ENCODE measurements at places on chromosomes 2 and 18.

GRCh38 chr2:191604154-191604553 lies 73.8 kb upstream of the NABP1 start:
- DNase-seq, result no peak

GRCh38 chr2:164664070-164664469 lies 42.8 kb upstream of the GRB14 start:
- no peak for DNase-seq

- no peak for DNase-seq
Observed at GRCh38 chr2:220785178-220785577, 786.9 kb downstream of the EPHA4 start.

GRCh38 chr2:154189953-154190352 lies 318.2 kb downstream of the GALNT13 start:
- no peak for DNase-seq

GRCh38 chr18:27931535-27931934 lies 245.4 kb downstream of the CDH2 start:
- DNase-seq, result no peak

DNA sequence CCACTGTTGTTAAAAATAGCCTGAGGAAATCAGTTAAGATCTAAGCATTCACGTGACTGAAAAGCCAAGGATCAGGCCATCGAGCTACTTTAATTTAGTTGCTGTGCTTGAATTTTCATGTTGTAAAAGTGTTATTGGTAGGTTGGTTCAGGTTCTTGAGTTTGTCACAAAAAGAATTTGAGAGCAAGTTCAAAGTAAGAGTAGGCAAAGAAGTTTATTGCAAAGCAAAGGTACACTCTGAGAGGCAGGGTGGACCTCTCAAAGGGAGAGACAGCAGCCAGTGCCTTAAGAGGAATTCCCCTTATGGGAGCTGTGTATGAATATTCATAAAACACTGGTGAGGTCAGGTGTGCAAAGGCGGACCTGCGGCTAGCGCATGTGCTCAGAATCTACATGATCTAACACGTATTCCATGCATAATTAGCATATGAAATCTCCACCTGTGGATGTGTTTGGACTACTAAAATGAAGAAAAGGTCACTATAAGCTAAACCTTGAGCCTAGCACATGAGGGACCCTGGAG lies 236.5 kb downstream of the NDUFA10 start:
- no peak for DNase-seq

DNA sequence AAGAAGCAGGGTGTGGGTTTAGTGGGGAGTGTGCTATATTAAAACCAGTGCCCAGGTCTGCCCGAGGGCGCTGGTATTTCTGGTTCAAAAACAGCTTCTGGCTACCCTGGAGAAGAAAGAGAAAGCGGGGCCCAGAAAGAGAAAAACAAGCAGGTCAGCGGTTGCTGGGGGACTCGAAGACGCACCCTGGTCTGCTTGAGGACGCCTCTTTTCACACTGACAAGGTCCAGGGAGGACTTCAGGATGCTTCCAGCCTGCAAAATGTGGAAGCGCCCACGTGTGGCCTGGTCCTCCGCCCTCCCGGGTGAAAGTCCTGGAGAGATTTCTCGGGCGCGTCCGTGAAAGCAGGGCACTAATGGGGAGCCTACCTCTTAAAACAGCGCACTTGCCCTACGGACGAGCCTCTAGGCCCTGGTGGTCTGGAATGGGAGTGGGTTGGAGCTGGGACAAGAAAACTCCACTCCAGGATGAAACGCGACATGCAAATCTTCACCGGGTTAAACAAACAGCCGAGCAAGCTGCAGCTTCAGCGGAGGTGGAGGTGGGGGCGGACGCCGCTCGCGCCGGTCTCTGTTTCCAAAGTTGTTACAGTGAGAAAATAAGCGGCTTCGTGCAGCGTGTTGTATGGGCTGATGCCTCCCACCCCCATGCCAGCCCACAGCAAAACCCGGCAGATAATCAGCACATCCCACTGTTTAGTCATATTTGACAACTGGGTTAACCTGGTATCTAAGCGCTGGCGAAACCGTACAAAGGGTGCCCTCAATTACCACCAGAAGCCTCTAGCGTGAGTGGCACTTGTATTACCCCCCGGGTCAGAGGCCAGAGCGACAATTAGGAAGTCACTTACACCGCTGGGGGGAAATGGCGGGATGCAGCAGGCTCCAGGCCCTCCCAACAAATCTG lies 1.1 kb upstream of the SP9 start:
- peak; percentile 68 for DNase-seq

- DNase-seq, result no peak
Observed at GRCh38 chr2:12270876-12271588, 445.7 kb upstream of the TRIB2 start.

- no peak for DNase-seq
Observed at GRCh38 chr2:153890576-153890975, 18.9 kb downstream of the GALNT13 start.

GRCh38 chr2:55093381-55093780 lies 43.1 kb upstream of the RTN4 start:
- no peak for DNase-seq

DNA sequence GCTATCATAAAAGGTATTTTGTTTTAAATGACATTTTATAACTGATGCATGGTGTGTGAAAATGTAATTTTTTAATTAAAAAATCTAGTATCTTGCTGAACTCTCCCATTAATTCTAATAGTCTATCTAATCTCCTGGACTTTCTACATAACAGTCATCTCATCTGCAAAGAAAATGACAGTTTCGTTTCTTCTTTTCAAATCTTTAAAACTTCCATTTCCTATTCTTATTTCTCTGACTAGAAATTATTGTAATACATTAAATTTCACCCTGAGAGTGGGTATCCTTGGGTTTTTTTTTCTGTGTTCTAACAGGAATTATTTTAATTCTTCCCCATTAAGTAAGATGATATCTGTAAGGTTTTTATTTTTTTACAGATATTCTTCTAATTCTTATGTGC lies 120.1 kb downstream of the KCNF1 start:
- DNase-seq, result no peak

- peak; percentile 89 for DNase-seq
Observed at GRCh38 chr18:111306-112014, 46.9 kb upstream of the USP14 start.

GRCh38 chr2:162556996-162557395 lies 213.1 kb downstream of the GCA start:
- DNase-seq, result no peak

GRCh38 chr2:158766524-158766923 lies 28.6 kb upstream of the DAPL1 start:
- DNase-seq, result no peak

DNA sequence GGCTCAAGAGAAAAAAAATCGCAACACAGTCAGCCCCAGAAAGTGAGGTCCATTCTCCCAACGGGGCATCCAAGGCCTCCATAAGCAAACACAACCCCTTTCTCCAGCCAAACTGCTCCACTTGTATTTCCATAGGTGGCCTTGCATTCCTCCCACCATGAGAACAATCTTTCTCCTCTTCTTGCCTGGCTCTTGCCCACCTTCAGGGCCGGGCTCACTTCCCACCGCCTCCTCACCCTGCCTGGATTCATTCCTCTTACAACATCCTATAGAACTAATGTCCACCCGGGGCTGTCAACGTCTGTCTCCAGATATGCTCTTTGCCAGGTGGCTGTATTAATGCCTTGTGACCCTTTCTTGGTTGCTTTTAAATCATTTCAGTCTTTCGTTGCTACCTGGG lies 124.5 kb downstream of the SMAD7 start:
- no peak for DNase-seq

DNA sequence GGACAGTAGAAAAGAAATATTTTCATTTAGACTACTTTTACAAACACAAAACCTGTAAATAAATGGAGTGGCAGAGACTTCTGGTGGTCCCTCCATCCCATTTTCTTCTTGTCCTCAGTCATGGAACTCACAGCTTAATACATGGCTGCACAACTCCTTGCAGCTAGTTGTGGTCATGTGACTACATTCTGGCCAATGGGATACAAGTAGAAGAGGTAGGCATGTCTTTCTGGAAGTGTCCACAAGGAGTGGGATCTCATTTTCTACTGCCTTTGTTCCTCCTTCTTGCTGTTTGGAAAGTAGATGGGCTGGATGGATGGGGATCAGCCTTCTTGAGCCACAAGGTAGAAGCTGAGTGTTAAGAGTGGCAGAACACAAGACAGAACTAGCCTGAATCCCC lies 555.8 kb downstream of the SATB2 start:
- no peak for DNase-seq

- DNase-seq, result no peak
Observed at GRCh38 chr2:45646289-45646688, 5.2 kb upstream of the PRKCE start.

DNA sequence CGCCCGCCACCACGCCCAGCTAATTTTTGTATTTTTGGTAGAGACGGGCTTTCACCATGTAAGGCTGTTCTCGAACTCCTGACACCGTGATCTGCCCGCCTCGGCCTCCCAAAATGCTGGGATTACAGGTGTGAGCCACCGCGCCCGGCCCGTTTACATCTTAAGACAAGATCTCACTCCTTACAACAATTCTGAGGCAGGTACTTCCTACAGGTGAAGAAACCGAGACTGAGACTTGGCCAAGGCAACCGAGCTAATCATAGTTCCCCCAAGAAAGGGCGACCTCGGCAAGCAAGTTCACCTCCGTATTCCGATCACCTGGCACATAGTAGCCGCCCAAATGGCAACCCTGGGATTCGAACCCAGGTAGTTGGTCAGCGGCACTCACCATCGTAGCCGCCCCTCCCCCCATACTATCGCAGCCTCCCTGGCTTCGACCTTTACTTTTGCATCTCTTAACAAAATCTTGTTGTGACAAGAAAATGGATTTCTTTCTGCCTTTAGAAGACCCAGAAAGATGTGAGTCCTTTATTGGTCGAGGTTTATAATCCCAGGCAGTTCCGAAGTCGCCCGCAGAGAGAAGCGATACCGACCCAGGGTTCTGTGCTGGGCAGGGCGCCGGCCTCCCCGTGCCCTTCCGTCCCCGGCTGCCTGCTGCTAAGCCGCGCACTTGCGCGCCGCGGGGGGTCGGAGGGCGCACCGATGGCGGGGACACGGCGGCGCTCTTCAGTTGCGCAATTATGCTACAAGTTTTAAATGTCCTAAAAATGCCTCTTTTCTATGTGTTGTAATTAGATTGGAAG lies 1.1 kb upstream of the FZD5 start:
- no peak for DNase-seq

- DNase-seq, result no peak
Observed at GRCh38 chr2:19579461-19579860, 221.0 kb upstream of the OSR1 start.

GRCh38 chr18:75116165-75116564 lies 92.8 kb downstream of the PTGR3 start:
- DNase-seq, result no peak

DNA sequence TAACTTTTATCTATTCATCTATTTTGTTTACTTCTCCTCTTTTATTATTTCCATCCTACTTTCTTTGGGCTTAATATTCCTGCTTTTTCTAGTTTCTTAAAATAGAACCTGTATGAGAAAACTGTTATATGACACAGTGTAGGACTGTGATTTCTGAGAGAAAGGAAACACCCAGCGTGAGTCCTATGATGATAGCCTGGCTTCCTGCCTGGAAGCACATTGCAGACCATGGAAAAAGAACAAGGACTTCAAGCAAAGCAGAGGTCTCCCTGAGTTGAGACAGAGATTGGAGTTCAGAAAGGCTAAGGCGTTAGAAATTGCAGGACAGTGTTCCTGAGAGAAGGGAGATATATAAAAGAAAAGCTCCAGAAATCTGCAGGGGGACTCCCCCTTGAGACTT lies 7.8 kb downstream of the RBM44 start:
- no peak for DNase-seq

DNA sequence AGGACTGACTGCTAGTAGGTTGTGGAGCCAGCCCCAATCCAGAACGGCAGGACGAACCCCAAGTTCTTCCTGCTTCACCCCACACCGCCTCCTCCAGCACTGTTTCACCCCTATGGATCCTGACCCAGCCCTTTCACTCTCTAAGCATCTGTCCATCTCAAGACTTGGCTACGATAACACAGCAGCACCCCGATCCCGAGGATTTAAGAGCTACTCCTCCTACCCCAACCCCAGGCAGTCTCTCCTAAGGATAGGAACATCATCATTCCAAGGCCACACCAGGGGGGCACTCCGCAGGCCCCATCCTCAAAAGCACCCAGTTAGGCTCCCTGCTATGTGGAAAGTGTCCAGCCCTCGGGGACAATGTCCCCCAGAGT lies 645 bp downstream of the KCTD18 start:
- no peak for DNase-seq

DNA sequence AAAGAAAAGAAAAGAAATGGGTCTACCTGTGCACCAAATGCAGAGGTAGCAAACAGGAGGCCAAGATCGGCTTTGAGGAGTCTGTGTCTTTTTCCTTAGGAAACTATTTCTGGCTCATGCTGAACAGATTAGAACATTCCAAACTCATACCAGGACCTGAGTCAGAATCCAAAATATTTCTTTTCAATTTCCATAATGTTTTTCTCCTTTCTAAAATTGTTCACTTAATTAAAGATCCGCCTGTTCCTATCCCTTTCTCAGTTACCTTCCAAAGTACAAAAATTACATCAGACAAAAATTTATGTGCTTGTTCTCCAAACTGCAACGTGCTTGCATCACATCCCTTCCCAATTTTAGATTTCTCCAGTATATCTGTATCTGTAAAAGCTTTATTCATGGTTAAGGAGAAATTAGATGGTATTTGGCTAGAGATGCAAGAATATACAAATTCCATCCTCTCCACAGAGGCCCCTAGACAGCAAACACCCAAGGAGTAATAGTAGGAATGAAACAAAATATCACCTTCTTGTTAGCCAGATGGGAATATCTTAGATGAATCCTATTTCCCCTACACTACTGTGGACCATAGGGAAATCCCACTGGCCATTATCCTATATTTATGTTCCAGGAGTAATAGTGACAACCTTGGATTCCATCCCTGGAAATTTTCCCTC lies 130.6 kb downstream of the LNPK start:
- DNase-seq, result no peak

DNA sequence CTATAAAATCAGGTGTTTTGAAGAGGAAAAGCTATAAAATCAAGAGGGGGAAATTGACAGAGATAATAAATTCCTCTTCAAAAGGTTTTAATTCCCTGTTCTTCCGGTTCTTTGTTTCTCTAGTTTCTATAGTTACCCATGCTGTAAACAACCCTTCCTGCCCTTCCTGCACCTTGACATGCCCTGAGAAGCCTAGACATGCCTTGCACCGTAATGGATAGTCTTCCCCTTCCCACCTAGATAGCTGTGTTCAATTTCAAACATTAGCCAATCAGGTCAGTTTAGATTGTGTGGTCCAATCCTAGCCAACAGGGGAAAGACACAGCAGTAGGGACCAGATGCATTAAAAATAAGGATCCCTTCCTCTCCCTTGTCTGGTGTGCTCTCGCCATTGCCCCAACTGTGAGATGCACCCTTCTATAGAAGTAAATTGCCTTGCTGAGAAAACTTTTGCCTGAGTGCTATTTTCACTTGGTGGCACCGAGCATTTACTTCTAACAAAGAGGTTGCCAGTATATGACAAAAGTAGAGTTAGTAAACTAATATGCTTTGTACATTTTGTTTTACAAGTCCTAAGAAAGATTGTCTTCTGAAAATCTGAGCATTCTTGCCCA lies 27.1 kb downstream of the SULT1C4 start:
- DNase-seq, result no peak
